Activated CD4-positive, alpha-beta T cell treated with anti-CD3 and anti-CD28 coated beads, Interleukin-10, Interleukin-2, amounts not matched to agents 100 ng/mL and 50 ng/mL, durations not matched to agents 16 hours and 8 hours (primary cell): ENCODE measurements at places on chromosomes 4 and X.
A peak's percentile ranks its signal among the peaks of the same experiment; 100 is the strongest.

- DNase-seq = no peak
These were observed 133.6 kb upstream of the C1QTNF7 start for GRCh38 chr4:15294202-15294601.

- no peak for DNase-seq
These were observed 30.0 kb upstream of the MYOZ2 start for GRCh38 chr4:119105605-119106004.

- no peak for DNase-seq
These were observed 13.1 kb upstream of the SULT1B1 start for GRCh38 chr4:69773484-69773883.

DNA sequence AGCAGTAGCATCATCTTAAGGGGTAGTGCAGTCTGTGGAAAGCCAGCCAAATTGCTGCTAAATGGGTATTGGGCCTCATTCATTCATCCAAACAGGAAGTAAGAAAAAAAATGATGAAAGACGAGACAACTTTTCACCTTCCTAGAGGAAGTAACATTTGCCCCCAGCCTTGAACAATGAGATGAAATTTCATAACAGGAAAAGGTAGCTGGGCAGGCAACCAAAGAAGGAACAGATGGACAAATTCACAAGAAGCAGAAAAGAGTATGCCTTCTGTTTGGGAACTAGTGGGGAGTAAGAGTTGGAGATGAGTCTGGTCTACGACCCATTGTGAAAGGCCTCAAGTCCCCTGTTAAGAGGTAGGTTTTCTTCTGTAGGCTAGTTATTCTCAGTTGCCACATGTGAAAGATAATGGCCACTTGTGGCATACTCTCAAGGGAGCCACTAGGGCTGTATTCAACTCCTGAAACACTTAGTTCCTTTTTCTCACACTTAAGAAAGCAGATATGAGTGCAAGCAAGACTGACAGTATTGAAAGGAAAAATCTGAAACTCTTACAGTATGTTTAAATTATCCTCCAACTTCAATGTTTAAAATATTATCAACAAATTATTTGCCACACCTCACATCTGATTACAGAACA lies 190.4 kb downstream of the AR start:
- DNase-seq = no peak

GRCh38 chrX:148580016-148580415 lies 79.6 kb downstream of the AFF2 start:
- DNase-seq = no peak

GRCh38 chrX:69238114-69238886 lies 73.0 kb upstream of the PJA1 start:
- DNase-seq = no peak

- no peak for DNase-seq
These were observed 338.9 kb upstream of the FAM241A start for GRCh38 chr4:111806331-111806730.

GRCh38 chrX:111507933-111508332 lies 3.5 kb upstream of the SERTM2 start:
- DNase-seq = no peak

- DNase-seq = no peak
These were observed 28.7 kb downstream of the SAT1 start for GRCh38 chrX:23811656-23812055.

- DNase-seq = no peak
These were observed 61.0 kb downstream of the CHRNA9 start for GRCh38 chr4:40395908-40396793.

DNA sequence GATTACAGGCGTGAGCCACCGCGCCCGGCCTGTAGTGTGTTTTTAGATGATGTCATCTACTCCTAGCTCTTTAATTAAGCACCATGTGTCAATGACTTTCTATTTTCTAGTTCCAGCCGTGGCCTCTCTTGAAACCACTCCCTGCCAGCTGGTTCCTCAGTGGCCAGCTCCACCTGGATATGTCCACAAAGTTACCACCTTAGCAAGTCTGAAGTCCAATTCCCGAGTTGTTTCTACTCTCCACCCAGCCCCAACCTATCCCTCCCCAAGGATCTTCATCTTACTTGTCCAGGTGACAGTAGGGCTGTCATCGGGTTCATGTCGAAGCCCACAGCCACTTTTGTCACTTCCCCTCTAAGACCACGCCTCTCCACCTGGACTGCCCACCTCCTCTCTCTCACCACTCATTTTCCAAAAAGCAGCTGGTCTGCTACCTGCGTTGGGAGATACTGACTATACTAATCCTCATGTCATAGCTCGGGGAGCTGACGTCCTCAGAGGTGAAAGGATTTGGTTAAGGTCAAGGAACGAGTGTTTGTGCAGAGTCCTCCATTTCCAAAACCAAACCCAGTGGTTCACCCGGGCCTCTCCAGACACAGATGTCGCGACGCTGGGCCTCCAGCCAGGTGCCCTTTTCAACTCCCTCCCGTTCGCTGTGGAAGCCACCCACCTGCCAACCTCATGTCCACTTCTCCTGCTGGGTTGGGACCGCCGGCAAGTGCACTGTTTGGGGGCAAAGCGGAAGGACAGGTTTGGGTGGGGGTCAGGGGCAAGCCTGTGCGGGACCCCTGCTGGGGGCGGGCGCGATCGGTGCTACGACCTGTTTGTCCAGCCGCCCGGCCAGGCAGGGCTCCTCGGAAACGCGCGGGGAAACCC lies 704 bp downstream of the FAM3A start:
- DNase-seq = peak; percentile 32

DNA sequence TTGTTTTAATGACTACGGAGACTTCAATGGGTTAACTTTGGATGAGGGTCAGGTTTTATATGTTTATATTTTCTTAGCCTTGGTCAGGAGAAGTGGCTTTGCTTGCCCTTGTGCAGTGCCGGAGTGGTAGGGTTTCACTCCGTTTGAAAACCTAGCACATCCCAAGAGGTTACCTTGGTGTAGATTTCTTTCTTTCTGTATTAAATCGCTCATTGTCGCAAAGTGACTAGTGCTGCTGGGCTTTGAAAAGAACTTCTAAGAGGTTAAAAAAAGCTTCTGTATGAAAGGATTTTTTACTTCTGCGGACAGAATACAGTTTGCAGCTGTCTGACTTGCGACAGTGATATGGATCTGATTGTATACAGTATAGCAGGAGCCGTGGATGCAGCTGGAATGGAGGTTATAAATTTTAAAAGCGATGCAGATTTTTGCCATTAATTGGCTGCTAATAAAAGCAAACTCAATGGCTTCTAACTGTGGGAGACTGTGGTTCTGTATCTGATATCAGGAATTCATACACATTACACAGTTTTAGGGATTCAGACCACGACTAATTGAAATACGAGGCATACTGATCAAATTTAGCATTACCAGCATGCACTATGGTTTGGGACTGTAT lies 340.9 kb upstream of the PITX2 start:
- DNase-seq = no peak

- no peak for DNase-seq
These were observed 156.2 kb downstream of the GABRB1 start for GRCh38 chr4:47187608-47188007.

DNA sequence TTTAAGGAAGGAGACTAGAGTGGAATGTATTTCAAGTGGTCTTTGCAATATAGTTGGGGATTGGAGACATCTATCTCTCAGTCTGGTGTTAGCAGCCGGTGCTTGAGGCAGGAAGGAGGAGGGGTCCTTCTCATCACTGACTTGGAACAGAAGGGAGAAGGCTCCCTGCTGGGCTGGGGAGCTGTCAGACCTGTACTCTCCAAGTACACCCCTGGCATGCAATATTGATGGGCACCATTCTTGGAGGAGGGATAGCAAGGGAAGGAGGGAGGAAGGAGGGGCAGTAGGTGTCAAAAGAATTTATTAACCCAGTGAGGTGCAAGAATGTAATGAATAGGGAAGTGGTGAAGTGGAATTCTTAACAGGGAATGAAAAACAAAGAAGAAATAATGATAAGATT lies 338.8 kb downstream of the UNC5C start:
- DNase-seq = no peak

DNA sequence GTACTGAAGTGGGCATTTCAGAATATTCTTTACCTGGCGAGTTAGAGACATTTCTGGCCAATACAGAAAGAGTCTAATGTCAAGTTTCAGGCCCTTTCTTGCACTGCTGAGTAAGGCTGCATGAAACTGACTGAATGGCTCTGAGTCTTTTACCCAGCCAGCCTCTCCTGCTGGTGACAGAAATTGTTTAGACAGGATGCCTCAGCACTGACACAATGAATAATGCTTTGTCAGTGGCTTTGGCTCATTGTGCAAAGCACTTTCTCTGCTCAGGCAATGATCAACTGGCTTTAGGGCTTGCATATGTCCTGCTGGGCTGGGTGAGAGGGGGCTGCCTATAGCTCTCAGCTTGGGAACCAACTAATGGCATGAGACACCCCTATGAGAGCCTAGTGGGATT lies 45.5 kb downstream of the CLNK start:
- no peak for DNase-seq

DNA sequence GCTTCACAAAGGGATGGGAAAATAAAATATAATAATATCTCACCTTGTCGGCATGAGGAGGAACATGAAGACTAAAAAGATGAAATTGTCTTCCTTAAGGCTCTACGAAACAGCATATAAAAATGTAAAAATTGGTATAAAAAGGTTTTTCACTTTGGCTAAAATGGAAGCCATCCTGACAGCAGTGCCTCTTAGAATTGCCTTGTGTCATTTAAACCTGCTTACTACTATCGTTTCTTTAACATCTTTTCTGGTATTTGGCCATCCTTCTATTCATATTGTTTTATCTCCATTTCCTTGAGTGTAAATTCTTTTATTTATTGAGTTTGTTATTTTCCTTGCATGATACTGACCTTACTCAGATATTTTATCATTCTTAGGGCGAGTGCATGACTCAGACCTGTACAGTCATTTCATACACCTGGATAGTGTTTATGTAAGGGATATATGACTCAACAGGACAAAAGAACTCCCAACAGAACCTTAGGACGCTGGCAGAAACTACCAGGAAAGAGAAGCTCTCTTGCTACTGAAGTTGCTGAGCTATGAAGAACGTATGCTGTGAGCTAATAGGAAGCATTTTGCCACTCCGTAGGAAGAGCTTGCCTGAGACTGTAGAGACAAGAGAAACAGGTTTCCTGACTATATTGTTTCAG lies 5.8 kb upstream of the CDKN2AIP start:
- DNase-seq = peak; percentile 20
